ENCODE measurements at places on chromosomes 12 and 14.

DNA sequence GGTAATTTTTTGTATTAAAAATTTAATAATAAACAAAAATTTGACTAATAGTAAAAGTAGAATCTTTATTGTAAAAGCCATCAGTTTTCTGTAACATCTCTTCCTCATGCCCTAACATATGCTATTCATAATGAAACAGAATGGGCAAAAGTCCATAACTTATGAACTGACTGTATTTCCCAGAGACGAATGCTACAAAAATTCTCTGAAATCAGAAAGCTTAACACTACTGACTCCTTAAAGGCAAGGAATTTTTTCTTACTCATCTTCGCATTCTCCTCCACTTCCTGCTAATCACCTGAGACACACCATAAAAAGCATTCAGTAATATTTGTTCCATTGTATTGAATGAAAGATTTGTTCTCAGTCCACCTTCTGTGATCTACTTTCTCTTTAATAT lies 17.6 kb downstream of the MON2 start:
- DNase-seq: no peak

- peak; percentile 61 for DNase-seq
These were observed 87.4 kb downstream of the B4GALNT3 start for GRCh38 chr12:546920-547845.

DNA sequence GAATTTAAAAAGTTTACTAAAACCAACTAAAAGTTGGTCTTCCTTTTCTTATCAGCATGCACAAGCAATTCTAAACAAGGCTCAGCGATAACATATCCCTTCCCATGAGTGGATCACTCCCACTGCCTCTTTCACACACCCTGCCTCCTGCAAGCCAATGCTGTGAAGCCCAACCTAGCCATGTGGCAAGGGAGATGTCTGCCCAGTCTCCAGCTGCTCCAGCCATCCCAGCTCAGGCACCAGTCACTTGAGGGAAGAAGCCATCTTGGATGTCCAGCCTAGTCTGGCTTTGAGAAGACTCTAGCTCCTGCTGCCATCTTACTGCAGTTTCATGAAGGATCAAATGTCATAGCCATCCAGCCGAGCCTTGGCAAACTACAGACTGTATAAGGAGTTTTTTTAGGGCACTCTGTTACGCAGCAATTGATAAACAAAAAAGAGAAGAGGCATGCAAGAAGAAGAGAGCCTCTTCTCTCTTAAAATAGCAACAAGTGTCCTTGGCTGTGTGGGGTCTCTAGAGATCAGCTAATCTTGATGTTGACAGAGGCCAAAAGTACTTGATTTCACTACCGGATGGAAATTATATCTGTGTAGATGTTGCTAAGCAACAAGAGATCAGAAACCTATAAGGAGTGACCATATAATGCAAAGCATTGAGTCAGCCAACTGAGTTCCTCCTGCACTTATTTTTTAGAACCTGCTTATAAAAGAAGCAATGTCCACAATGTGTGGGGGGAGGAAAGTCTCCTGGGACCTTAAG lies 108.9 kb downstream of the PTCSC3 start:
- DNase-seq: no peak

- no peak for DNase-seq
These were observed at the start of gene ITGB7 for GRCh38 chr12:53207042-53207441. TSS of gene ITGB7 (minus strand) at chr12:53207251. CDS start at chr12:53200443, 6,808 bp downstream.

DNA sequence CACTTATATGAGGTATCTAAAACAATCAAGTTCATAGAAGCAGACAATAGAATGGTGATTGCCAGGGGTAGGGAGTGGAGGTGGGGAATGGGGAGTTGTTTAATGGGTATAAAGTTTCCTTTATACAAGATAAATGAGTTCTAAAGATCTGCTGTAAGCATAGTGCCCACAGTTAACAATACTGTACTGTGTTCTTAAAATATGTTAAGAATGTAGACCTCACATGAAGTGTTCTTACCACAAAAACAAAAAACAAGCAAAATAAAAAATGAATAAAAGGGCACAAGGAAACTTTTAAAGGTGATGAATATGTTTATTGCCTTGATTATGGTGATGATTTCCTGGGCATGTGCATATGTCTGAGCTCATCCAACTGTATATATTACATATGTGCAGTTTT lies 211.8 kb downstream of the MSRB3 start:
- DNase-seq: no peak

DNA sequence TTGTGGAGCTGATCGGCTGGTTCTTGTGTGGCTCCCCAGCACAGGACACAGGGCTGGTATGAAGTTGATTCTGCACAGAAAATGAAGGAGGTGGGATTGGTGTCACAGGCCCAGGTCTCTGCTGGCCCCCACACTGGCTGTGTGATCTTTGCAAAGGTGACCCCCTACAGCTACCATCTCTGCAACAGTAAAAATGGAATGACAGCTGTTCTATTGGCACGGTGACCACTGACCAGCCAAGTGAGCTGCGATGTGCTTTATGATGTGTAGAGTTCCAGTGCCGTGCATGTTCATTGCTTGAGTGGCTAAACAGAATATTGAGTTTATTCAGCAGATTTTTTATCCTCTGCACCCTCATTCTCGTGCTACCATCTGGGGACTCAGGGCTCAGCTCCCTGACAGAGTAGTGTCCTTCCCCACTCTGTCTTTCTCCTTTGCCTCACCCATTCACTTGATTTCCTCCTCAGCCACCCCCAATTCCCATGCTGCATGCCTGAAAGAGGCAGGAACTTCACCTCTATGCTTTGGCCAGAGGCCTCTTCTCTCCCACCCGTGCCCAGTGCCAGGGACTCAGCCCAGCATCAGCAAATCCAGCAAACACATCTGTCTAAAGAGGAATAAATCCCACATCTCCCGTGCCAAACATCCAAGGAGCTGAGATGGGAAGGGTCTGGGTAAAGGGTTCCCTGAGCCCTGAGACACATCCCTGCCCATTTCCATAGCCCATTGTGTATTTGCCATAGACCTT lies 21.2 kb downstream of the C14orf132 start:
- DNase-seq: no peak

GRCh38 chr12:106445959-106446358 lies 88.4 kb downstream of the POLR3B start:
- no peak for DNase-seq

DNA sequence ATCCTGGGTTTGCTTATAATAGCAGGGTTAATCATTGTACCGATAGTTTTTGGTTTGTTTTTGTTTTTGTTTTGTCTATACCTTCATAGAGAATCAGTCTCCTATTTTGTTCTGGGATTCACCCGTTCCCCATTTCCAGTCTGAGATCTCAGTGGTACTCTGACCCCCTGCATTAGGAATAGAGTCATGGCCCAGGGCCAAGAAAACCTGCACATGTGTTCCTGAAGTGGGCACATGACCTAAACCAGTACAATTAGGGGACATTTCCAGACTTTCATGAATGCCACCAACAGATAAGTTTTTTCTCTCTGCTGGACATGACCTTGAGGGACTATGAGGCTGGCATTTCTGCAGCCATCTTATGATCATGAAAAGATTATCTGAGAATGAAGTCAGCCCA lies 52.5 kb downstream of the MRPL42 start:
- DNase-seq: no peak

- DNase-seq: peak; percentile 31
These were observed at the start of gene RARG for GRCh38 chr12:53231921-53232645. TSS of gene RARG (minus strand) at chr12:53232209. CDS start at chr12:53227545, 4,664 bp downstream.

- no peak for DNase-seq
These were observed 12.4 kb downstream of the CCDC92 start for GRCh38 chr12:123960029-123960735.

- DNase-seq: no peak
These were observed 1.6 kb downstream of the ACVR1B start for GRCh38 chr12:51953089-51953488.
